ENCODE measurements at places on chromosomes 2 and 18.

DNA sequence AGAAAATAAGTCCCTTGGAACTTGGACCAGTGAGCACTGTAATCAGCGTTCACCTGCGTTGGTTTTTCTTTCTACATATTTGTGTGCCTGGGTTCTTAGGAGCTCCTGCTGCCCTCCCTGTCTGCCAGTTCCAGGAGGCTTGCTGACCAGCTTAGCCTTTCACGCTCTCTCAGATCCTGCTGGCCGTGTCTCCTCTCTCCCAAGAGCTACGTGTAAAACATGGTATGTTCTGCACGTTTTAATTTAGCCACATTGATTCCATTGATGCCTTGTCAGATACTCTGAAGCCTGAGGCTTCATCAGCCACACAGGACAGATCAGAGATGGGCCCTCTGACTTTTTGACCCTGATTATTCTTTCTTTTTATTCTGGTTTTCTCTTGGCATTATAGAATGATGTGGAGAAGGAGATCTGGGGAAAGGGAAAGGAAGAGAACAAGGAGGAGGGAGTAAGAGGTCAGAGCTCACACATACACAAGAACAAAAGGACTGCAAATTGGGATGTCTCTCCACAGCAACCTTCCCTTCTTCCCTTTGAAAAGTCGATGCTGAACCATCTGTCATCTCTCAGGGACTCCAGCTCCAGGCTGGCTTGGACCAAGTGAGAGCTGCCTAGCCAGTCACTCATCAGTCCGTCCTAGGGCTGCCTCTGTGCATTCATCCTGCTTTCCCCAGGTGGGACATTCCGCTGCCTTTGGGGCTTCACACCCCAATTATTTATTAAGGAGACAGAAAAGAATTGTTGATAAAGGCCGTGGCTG is 152.8 kb downstream of the PIK3C3 start:
- no peak for DNase-seq

DNA sequence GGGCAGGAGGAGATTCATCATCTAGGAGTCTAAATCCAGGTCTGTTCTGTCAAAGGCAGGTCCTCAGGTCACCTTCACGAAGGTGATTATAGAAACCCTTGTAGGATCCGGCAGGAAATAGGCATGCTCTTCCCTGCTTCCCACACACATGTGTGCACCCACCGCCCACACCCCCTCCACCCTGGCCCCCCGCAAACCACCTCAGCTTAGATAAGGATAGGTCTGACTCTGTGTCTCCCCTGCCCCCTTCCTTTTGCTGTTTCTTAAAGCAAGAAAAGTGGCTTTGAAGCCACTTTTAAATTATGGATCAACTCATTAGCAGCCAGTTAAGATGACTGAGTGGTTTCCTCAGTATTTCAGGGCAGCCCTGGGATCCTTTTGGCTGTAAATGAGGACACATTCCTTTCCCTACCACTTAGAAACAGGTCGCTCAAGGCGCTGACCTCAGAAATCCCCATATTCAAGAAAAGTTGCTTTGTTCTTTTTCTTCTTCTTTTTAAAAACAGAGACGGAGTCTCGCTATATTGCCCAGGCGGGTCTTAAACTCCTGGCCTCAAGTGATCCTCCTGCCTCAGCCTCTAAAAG is 14.5 kb upstream of the CIB4 start:
- DNase-seq: no peak

DNA sequence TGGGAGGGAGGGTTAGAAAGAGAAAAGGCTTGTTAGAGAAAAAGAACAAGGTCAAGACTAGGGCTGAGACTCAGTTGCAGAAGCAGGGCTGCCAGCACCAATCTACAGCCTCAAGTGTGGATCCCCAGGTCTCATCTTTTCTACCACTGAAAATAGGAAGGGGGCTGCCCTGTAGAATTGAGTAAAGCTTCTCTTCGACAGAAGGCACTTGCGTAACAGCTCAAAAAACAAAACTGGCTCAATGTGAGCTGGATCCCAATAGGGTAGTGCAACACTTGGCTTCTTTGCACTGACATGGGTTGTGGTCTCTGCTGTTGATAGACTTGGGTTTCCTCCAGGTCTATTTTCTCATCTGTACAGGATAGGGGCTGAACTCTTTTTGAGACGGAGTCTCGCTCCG is 1.8 kb upstream of the MPV17 start:
- DNase-seq: no peak

GRCh38 chr18:44065206-44065605 is 615.5 kb upstream of the SETBP1 start:
- no peak for DNase-seq

- peak; percentile 97 for DNase-seq
These were observed 64.3 kb downstream of the BABAM2 start for GRCh38 chr2:27954771-27955383.
